ENCODE measurements at places on chromosomes 3 and 15.

GRCh38 chr3:56829533-56829932, 27.8 kb upstream of the ARHGEF3 start:
- no peak for DNase-seq

DNA sequence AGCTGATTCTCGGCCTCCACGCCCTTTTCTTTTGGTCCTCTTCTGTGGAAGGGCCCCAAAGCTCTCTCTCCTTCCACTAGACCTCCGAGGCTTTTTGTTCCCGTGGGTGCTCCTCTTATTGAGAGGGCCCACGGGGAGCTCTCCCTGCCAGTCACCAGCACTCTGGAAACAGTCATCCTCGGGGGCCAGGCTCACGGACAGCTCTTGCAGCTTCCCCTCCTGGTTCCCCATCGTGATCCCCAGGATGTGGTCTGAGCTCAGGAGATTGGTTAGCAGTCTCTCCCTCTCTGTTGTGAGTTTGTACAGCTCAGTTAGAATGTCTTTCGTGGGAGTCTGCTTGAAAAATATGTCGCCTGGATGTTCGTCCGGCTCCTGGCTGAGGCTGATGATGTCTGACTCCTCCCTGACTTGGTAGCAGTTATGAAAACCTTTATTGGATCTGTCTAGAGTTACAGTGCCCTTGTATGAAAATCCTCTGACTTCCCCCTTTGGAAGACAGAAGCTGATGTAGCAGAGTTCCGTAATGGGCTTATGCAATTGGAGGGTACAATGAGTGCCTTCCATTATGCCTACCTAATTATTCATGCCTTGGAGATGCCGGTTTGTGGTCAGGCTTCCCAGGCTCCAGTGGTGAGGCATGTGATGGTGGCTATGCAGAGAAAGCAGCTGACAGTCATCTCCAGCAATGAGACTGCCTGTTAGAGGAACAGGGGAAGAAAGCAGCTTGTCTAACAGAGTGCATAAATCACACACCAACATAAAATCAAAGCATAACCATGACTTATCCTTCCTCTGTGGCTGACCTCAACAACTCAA, 40.0 kb downstream of the FMN1 start:
- peak; percentile 87 for DNase-seq

- DNase-seq: no peak
Measured at GRCh38 chr3:194985031-194985578, 285.9 kb downstream of the XXYLT1 start.

DNA sequence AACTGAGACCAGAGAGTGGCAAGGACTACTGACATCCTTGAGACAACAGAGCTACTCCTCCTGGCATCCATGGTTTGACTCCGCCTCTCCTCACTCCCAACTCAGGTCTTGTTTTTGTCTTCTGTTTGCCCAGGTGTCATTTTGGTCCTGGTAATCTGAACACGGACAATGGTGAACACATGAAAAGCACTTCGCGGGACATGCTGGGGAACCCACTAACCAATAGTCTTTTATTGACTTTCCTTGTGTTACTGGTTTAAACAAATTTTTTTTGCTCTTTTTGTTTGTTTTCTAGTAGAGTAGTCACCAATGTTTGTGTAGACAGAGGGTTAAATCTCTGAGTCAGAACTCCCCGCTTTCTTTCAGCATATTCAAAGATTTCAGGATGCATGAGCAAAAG, 38.4 kb downstream of the LARP6 start:
- DNase-seq: no peak

DNA sequence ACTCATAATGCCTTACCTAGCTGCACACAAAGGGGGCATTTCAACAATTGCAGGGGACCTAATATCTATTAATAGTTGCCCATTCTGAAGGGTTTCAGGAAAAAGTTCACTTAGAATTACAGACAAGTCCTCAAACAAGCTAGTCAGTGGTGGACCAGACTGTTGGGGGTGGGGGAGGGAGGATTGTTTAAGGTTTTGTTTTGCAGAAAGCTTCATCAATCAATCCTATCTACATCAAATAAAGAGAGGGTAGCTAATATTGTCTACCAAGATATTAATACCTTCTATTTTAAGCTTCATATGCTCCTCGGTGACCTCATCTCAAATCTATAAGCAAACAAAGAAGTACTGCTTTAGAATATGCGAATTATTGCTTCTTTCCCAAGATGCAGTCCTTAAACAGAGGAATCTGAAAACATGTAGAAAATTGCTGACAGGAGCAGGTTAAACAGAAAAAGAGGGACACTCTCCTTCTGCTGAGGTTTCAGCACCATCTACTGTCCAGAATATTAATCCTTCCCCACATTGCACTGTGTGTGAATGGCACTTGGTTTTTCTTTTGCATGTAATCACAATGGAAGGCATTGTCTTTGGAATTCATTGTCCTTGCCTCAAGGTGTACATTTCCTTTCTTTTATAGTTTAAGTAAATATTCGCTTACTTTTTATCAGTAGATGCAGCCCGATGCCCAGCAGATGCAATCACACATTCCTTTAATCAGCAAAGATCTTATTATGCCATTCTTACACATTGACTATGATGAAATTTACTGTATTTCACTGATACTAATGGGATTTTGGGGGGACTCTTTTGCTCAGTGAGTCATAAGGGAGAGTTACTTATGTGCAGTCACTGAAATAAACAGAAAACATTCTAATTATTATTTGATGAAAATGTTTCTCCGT, 94.7 kb downstream of the IL5RA start:
- DNase-seq: no peak

GRCh38 chr3:3772338-3772737, 26.9 kb upstream of the LRRN1 start:
- DNase-seq: no peak

DNA sequence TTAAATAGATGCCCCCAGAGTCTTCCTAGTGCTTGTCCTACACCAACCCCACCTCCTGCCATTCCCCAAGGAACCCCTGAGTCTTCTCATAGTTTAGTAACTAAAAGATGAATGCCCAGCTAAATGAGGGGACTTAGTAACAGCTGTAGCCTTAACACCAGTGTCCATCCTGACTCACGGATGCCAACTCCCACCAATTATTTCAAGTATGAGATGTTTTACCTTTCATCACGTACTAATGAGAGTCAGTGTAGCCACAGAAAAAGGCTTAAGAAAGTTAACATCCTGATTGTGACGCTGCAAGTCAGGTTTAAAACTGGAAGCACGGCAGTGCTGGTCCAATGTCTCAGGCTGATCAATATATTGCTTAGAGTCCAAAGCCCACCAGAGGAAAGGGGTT, 109.9 kb downstream of the FMN1 start:
- DNase-seq: no peak

GRCh38 chr3:138066972-138067371, 48.4 kb downstream of the DZIP1L start:
- DNase-seq: no peak

- no peak for DNase-seq
Measured at GRCh38 chr15:87943626-87944025, 312.9 kb downstream of the NTRK3 start.

DNA sequence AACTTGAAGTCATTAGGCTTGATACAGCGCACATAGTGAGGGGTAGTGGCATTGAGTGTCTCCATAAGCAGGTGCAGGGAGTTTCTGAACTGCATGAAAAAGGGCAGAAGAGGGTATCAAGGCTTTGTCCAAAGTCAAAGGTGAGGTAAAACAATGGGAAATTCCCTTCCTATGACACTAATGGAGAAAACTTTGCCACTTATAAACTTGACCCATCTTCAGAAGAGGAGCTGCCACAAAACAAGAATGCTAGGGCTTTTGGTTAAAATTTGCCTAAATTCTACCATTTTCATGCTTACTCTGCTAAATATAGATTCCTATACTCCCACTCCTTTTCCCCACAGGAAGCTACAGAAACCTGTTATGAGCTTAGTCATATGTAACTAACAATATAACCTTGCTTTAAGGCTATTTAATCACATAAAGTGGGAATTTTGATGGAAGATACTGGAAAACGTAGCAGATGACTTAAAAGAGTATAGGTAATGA, 87.5 kb upstream of the MYO5C start:
- DNase-seq: peak; percentile 3

DNA sequence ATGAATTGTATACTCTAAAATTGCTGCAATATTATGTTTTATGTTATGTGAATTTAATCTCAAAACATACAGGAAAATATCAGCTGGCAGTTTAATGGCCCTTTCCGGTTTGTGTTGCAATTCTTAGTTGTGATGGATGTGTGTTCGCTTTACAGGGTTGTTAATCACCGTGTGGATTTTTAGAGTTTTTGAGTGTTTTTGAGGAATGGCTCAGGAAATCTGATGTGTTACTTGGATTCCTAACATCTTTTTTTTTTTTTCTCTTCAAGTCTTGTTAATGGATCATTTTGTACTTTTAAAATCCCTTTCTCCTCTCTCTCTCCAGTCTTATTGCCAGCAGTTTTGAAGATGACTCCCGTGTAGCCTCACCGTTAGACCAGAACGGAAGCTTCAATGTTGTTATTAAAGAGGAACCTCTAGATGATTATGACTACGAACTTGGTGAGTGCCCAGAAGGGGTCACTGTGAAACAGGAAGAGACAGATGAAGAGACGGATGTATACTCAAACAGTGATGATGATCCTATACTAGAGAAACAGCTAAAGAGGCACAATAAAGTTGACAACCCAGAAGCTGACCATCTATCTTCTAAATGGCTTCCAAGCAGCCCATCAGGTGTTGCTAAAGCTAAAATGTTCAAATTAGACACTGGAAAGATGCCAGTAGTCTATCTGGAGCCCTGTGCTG, 35.7 kb downstream of the MGA start:
- peak; percentile 50 for DNase-seq

GRCh38 chr3:132037056-132037455, 2.2 kb upstream of the CPNE4 start:
- no peak for DNase-seq

GRCh38 chr15:55588815-55589115, 620 bp upstream of the PYGO1 start:
- DNase-seq: no peak
